ENCODE measurements at places on chromosomes 4 and X. TPM values are rescaled to one million over a fixed set of nuclear protein-coding genes. Genes with fewer than 3 reads are reported as not detected.

DNA sequence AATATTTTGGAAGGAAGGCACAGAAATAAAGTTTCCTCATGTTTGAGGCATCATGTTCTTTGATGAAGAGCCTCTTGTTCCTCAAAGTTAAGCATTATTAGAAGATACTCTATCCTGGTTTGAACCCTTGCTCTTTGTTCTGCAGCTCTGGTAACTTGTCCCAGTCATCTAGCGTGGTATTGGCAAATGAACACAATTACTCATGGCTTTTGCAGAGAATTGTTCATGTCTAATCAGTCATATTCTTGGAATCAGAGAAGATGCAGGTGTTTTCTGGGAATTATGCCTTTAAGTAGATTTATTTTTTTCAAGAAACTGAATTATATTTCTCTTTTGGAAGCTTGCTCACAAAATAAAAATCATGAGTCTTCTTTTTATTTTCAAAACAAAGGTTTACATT lies 52.9 kb upstream of the HPGDS start:
- H3K27me3 ChIP-seq = no peaks in the 10 kb centered on the region
- no peaks in the 10 kb centered on the region for H3K36me3 ChIP-seq

The NEUROG2 gene
- not detected for total RNA-seq

The APLN gene
- total RNA-seq = 1.1 TPM

DNA sequence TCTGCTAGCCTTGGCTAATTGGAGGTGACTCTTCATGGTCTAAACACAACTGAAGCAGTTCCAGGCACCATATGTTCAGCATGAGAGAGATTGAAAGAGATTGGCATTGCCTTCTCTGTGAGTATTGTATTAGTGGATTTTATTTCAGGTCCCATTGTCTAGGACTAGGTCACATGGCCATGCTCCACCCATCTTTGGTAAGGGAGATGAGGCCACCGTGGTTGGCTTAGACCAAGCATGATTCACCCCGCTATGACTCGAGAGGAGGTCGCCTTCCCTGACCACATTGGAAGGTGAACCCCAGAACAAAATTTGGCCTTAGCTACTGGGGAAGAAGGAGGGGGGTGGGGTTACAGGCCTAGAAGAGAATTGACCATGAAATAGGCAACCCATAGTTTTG lies 109.9 kb upstream of the BCOR start:
- no peak overlapping the region for H3K4me3 ChIP-seq
- no peaks in the 10 kb centered on the region for H3K27me3 ChIP-seq
- no peaks in the 10 kb centered on the region for H3K4me1 ChIP-seq
- H3K27ac ChIP-seq = no peak overlapping the region
- no peaks in the 10 kb centered on the region for H3K36me3 ChIP-seq

DNA sequence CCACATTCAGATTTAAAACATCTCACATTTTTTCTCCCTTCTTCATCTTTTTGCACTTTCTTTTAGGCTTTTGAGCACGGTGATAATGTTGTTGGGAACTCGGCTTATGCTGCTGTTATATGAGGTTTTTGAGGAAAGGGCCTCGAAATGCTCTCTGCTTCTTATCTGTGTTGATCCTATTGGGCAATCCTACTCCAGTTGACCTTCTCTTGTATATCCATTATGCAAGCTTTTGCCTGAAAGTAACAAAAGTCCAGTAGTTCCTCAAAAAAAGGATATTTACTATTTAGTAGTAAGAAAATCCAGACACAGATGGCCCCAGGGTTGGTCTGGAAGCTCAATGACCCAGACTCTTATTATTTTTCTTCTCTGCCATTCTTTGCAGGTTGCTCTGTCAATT lies 57.7 kb upstream of the SPANXB1 start:
- H3K4me3 ChIP-seq = no peak overlapping the region
- H3K27me3 ChIP-seq = no peaks in the 10 kb centered on the region
- no peaks in the 10 kb centered on the region for H3K36me3 ChIP-seq
- no peaks in the 10 kb centered on the region for H3K4me1 ChIP-seq
- H3K27ac ChIP-seq = no peak overlapping the region
- DNase-seq = no peak

GRCh38 chrX:138745196-138745595 lies 33.7 kb upstream of the FGF13 start:
- H3K4me1 ChIP-seq = no peaks in the 10 kb centered on the region
- H3K27ac ChIP-seq = no peak overlapping the region
- no peaks in the 10 kb centered on the region for H3K36me3 ChIP-seq

GRCh38 chrX:48972220-48973164 lies 848 bp upstream of the KCND1 start:
- peaks cover 20% of the 10 kb centered on the region for H3K36me3 ChIP-seq
- peak overlapping the region; percentile 70 for H3K4me3 ChIP-seq
- no peak for DNase-seq
- no peak overlapping the region for H3K27ac ChIP-seq
- no peaks in the 10 kb centered on the region for H3K27me3 ChIP-seq

- no peaks in the 10 kb centered on the region for H3K36me3 ChIP-seq
- no peak overlapping the region for H3K4me3 ChIP-seq
- DNase-seq = no peak
- no peaks in the 10 kb centered on the region for H3K27me3 ChIP-seq
Measured at GRCh38 chrX:110308220-110308619, 9.7 kb downstream of the AMMECR1 start.

DNA sequence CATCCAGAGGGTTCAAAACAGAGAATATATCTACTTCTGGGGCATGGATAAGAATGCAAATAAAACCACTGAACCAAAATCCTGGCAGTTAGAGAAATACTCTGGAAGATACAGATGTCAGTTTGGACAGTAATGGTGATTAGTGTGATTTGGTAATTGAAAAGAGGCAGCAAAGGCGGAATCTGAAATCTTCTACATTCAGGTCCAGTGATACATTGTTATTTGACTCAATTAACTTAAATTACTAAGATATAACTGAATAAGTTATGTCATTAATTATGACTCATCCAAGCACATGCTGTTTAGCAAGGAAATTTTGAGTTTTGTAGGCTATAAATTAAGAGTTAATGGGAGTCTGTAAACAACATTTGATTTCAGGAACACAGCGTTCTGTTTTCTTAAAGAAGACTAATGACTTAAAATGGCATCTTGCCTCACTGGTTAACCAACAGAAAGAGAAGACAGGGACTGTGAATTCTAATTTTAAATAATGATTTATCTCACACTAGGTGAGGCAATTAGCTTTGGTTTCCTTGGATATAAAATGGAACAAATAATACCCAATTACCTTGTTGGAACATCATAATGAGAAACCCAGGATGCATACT lies 937.1 kb downstream of the PDHA2 start:
- no peak for DNase-seq
- H3K4me1 ChIP-seq = no peaks in the 10 kb centered on the region
- no peak overlapping the region for H3K27ac ChIP-seq
- no peak overlapping the region for H3K4me3 ChIP-seq
- no peaks in the 10 kb centered on the region for H3K36me3 ChIP-seq

DNA sequence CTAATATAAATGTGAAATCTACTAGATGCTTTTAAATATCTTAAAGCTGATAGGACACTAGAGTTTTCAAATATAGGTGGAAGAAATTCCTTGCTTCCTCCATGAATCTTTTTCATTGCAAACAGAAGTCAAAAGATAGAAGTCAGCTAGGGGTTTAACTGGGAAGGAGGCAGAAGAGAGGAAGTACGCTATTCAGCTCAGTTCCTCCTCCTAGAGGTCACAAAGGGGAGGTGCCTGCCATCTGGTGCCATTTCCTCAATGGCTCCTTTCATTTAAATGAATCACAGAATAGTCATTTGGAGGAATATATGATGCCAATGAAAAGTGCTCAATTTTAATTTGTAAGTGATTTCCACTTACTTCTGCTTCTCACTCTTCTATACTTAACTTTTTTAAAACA lies 8.5 kb downstream of the COL25A1 start:
- H3K27ac ChIP-seq = no peak overlapping the region
- no peak overlapping the region for H3K4me3 ChIP-seq
- H3K36me3 ChIP-seq = no peaks in the 10 kb centered on the region
- no peak for DNase-seq

- no peaks in the 10 kb centered on the region for H3K4me1 ChIP-seq
- H3K4me3 ChIP-seq = no peak overlapping the region
- H3K36me3 ChIP-seq = no peaks in the 10 kb centered on the region
Measured at GRCh38 chr4:8910100-8910821, 38.6 kb upstream of the HMX1 start.

The SRPX gene
- 10.4 TPM for total RNA-seq

The TSPAN7 gene
- 32.1 TPM for total RNA-seq

DNA sequence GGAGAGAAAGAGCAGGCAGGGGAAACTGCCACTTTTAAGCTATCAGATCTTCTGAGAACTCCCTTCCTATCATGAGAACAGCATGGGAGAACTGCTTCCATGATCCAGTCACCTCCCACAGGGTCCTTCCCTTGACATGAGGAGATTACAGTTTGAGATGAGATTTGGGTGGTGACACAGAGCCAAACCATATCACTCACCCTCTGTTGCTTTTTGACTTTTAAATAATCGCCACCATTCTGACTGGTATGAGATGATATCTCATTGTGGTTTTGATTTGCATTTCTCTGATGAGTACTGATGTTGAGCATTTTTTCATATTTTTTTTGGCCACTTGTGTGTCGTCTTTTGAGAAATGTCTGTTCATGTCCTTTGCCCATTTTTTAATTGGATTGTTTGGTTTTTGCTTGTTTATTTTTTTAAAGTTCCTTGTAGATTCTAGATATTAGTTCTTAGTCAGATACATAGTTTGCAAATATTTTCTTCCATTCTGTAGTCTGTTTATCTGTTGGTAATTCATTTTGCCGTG lies 6.5 kb upstream of the PAQR3 start:
- no peaks in the 10 kb centered on the region for H3K27me3 ChIP-seq
- H3K4me1 ChIP-seq = no peaks in the 10 kb centered on the region
- no peak overlapping the region for H3K27ac ChIP-seq

The RAI2 gene
- total RNA-seq = 2.0 TPM

GRCh38 chr4:17814140-17814539 lies 3.4 kb downstream of the NCAPG start:
- H3K4me3 ChIP-seq = no peak overlapping the region
- H3K4me1 ChIP-seq = no peaks in the 10 kb centered on the region
- H3K36me3 ChIP-seq = peaks cover 11% of the 10 kb centered on the region
- no peak overlapping the region for H3K27ac ChIP-seq
- DNase-seq = no peak

GRCh38 chr4:151581570-151581969 lies 172.6 kb downstream of the FHIP1A start:
- no peak for DNase-seq
- no peak overlapping the region for H3K27ac ChIP-seq
- H3K27me3 ChIP-seq = no peaks in the 10 kb centered on the region
- H3K4me3 ChIP-seq = no peak overlapping the region
- no peaks in the 10 kb centered on the region for H3K4me1 ChIP-seq

GRCh38 chrX:102708900-102709299 lies 3.3 kb upstream of the GPRASP2 start:
- no peaks in the 10 kb centered on the region for H3K27me3 ChIP-seq
- no peaks in the 10 kb centered on the region for H3K4me1 ChIP-seq
- H3K27ac ChIP-seq = no peak overlapping the region
- DNase-seq = no peak

The TCEAL6 gene
- not detected for total RNA-seq

GRCh38 chr4:22029803-22030202 lies 81.2 kb upstream of the KCNIP4 start:
- no peak for DNase-seq
- no peaks in the 10 kb centered on the region for H3K27me3 ChIP-seq
- no peaks in the 10 kb centered on the region for H3K36me3 ChIP-seq
- H3K27ac ChIP-seq = no peak overlapping the region

- no peaks in the 10 kb centered on the region for H3K27me3 ChIP-seq
- H3K4me1 ChIP-seq = no peaks in the 10 kb centered on the region
- DNase-seq = no peak
- no peak overlapping the region for H3K27ac ChIP-seq
- H3K36me3 ChIP-seq = no peaks in the 10 kb centered on the region
Measured at GRCh38 chr4:13793020-13793710, 165.6 kb upstream of the BOD1L1 start.

Measured in H1 (cell line).